ENCODE measurements at places on chromosomes 16 and 17.

GRCh38 chr16:56357241-56357764 lies 68.0 kb downstream of the AMFR start:
- no peak for DNase-seq

GRCh38 chr16:65062736-65063583 lies 58.9 kb downstream of the CDH11 start:
- DNase-seq: no peak

- no peak for DNase-seq
Measured at GRCh38 chr17:57735707-57736106, 9.4 kb downstream of the CCDC182 start.

DNA sequence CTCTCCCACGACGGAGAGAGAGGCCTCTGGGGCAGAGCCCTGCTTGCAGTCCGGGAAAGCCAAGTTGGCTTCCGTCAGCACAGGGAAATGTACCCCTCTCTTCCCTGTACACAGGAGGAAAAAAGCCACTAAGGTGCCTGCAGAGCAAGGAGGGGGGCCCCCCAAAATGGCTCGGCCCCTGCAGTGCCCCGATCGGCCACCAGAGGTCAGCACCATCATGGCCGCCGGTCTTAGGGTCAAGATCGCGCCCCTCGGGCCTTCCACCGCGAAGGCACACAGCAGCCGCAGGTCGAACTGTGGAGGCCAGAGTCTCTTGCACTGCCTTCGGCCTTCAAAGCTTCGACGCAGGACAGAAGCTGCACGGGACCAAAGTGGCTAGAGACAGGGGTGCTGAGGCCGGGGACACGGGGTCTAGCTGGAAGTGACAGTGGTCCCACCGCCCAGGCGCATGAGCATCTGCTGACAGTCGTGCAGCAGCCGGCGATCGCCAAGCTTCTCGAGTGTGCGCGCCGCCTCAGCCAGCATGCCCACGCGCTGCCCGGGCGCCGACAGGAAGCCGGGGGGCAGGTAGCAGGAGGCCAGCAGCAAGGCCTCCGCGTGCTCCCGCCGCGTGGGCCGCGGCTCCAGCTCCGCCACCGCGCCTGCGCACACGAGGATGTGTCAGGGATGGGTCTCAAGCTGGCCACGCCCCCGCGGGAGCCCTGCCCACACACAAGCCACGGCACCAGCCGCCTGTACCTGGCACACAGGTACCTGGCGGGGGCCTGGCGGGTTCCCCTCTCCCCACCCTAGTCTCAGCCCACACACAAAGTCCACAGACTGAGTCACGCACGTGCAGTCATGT lies 24.4 kb downstream of the SREBF1 start:
- no peak for DNase-seq

- DNase-seq: no peak
Measured at GRCh38 chr17:59845595-59846393, 46.9 kb downstream of the TUBD1 start.

GRCh38 chr16:63059676-63060075 lies 1023.4 kb upstream of the CDH8 start:
- no peak for DNase-seq

DNA sequence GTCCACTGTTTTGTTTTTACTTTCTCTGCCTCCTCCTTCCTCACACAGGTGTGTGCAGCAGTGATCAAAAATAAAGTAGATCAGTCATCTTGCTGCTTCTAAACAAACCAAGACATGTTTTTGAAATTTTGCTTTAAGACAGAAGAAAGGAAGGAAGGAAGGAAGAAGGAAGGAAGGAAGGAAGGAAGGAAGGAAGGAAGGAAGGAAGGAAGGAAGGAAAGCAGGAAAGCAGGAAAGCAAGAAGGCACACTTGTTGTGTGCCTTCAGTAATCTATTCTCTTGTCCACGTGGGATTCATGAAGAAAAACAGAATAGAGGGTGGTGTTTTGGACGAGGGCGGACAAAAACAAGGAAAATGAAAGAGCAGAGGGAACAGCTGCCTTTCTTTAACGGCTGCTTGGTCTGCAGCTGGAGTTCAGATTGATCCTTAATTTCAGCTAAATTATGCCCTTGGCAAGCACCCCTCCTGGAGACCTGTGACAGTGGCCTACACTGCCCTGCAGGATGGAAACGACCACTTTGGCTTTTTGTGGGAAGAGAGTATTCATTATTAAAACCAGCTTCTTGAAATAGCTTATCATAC lies 188.5 kb upstream of the IRX3 start:
- DNase-seq: no peak

DNA sequence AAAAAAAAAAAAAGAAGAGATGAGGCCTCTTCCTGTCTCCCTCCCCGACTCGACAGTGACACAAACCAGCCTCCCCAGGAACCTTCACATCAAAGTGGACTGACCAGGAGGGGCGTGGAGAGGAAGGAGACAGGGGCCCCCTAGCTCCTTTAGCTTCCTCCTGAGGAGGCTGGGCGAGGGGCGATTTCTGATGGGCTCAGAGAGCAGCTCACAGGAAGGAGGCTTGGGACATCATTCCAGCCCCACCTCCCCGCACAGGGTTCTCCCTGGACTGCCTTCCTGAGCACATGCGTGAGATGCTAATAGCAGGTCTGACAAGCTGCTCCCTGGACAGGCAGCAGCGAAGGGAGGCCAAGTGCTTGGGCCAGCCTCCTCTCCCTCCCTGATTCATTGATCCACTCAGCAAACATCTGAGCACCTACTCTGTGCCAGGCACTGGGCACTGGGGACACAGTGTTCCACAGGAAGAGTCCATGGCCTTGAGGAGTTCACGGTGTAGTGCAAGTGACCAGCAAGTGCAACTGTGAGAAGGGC lies 14.4 kb upstream of the DOK4 start:
- no peak for DNase-seq

DNA sequence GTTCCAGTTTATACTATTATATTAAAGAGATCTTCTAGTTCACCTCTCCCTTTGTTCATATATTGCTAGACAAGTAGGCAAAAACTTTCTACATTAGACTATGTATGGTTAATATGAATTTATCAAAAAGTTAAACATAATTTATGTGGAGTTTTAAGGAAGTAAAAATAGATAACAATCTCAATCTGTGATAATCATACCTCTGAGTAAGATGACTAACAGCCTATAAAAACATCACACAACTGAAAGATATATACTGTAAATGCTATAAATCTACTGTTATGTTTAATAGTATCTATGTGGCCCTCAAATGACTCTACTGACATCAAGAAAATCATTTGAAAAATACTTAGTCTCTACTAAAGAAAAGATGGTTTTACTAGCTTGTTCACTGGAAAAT lies 37.1 kb downstream of the AP1G1 start:
- no peak for DNase-seq

DNA sequence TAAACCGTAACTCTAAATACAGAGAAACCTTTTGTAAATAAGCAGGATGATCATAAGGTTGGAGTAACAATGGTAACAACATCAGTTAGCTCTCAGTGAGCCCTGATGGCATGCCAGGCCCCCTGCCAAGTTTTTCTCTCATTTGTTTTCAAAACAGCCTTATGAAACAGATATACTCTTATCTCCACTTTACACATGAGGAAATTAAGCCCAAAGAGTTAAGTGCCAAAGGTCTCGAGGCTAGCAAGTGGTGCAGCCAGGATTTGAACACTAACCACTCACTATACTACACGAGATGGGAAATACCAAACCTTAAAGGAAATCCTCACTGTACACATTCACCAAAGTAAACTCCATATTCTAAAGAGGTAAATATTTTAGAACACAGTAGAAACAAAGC lies 15.0 kb downstream of the USP31 start:
- no peak for DNase-seq

DNA sequence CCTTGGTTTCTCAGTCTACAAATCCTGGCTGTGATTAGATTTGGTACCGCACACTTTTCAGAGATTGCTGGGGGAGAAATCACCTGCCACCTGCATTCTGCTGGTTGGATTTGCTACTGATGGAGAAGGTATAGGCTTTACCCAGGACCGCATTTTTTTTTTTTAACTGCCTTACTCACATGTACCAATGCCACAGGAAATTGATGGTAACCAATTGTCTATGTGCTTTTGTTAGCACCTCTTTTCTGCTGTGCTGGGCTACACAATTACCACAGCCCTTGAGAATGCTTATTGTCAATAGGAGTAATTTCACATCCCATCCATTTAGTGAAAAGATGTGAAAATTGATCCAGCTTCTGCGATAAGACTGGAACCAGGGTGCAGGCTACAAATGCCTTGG lies 74.4 kb upstream of the TANC2 start:
- DNase-seq: no peak

All from stimulated activated CD8-positive, alpha-beta memory T cell treated with anti-CD3 and anti-CD28 coated beads, Interleukin-7, amount 100 ng/mL, for 48 hours (primary cell).